AG04450 (cell line): ENCODE measurements at places on chromosomes 6 and 20.
A peak's percentile ranks its signal among the peaks of the same experiment; 100 is the strongest.

DNA sequence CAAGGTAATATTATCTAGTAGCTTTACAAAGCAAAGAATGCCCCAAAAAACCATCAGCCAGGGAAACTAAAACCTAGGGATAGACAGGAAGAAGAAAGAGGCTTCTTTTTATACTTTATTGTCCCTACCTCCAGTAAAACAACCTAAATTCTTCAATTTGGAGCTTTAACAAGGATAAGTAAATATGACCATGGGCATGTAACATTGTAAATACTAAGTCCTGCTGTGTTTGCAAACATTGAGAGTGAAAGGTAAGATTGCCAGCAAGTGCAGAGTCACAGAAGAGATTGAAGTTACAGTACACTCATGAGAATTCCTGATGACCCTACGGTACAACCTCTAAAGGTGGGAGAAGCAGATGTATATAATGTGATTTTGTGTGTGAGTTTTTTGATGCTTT, 117.2 kb downstream of the FOXO3 start:
- no peak for DNase-seq

DNA sequence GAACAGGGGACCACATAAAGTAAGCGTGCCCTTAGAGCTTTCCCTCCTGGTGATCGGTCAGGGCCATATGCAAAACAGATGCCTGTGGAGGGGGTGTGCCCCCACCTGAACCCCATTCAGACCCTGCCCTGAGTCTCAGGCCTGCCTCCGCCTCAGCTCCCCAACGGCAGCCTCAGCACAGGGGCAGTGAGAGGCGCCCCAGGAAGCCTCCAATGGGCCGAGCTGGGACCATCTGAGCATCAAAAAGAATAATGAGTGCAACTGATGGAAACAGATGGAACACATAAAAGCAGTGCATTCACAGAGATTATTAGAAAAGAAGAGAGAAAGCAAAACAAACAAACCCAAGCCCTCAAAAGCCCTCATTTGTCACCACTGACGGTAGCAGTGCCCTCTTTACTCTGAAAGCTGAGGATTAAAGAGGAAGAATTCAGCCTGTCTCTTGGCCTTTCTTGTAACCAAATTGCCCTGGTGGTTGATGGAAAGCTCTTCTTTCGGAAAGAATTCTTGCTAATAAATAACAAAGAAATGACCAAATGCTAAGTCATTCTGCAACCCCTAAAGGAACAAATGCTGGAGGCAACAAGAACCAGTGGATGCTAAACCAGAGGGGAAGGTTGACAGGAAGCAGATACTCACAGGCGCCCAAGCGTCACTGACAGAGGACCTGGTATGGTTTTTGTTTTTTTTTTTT, 6.8 kb downstream of the ADISSP start:
- DNase-seq: no peak

DNA sequence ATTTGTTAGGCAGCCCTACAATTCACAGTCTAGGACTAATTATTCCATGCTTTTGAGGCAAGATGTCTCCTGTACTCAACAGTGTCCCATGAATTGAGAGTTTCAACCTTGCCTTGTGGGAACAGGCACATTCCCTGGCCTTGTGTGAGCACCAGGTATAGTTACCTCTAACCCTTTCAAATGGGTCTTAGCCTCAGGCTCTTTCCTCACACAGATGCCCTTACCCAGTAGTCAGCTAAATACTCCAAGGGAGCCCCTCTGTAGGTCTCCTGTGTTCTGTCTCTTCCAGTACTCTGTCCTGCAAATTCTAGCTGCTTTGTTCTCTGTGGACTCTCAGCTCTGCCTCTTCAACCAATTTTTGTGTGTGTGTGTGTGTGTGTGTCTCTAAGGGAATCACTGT, 135.3 kb downstream of the ZFAND3 start:
- no peak for DNase-seq

GRCh38 chr20:61649860-61650162, 397.8 kb downstream of the CDH4 start:
- no peak for DNase-seq

GRCh38 chr6:131122007-131122406, 13.3 kb upstream of the AKAP7 start:
- DNase-seq: no peak

DNA sequence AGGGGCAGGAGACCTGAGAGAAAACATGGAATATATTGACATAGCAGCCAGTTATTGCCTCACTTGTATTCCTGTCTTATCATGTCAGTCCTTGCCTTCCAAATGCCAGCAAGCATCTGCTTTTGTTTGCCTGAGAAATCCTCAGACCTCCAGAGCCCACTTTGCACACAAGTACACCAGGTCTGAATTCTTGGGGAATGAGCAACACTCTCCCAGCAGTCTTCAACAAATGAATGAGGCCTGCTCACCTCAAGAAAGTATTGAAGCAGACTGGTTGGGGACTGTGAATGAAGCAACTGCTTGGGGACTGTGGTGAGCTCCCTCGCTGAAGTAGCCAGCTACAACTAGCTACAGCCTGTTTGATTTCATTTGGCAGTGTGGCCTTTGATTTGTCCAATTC, 172.8 kb upstream of the SPTLC3 start:
- no peak for DNase-seq

- DNase-seq: no peak
Observed at GRCh38 chr6:318243-318890, 26.1 kb downstream of the DUSP22 start.

DNA sequence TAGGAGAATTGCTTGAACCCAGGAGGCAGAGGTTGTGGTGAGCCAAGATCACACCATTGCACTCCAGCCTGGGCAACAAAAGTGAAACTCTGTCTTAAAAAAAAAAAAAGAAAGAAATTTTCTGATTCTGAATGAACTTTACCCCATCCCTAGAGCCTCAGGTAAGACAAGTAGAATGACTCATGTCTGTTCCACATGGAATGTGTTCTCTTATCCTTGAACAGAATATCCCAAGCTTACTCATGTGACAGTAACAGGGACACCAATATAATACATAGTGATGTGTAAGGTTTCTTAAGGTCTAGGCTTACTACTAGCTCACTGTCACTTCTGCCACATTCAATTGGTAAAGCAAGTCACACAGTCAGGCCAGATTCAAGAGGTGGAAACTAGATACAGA, 219.6 kb upstream of the BTBD3 start:
- DNase-seq: no peak

DNA sequence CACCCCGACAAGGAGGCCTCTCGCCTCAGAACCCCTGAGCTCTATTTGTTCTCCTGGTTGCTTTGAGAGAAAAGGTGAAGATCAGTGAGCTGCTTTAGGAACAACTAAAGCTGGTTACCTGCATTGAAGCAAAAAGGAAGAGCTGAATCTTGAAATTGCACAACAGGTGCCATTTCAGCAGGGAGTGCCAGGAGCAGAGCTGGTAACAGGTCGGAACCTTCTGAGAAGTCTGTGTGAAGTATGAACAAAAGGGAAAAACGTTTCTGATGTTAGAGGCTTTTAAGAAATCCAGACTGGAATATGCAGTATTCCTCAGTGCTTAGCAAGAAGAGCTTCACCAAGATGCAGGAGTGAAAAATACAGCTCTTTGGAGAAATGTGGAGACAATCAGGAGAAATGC, 164.0 kb downstream of the TMEM242 start:
- no peak for DNase-seq

- DNase-seq: no peak
Observed at GRCh38 chr6:1665214-1665613, 55.5 kb downstream of the FOXC1 start.

GRCh38 chr6:166192136-166192535, 24.5 kb upstream of the TBXT start:
- DNase-seq: no peak

DNA sequence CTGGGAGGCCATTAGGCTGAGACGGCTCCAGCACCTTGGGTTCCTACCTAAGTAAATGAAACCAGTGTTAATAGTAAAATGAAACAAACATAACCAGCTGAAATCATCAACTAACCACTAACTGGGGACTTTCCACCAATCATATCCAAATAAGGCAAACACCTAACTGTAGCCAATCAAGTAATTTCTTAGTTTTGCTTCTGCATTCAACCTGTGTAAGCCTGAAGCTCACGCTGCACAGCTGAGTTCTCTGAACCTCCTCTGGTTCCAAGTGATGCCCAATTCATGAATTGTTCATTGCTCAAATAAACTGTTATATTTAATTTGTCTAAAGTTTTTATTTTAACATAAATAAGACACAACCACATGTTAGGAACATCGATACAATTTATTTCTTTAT, 22.5 kb downstream of the KLHL32 start:
- no peak for DNase-seq

DNA sequence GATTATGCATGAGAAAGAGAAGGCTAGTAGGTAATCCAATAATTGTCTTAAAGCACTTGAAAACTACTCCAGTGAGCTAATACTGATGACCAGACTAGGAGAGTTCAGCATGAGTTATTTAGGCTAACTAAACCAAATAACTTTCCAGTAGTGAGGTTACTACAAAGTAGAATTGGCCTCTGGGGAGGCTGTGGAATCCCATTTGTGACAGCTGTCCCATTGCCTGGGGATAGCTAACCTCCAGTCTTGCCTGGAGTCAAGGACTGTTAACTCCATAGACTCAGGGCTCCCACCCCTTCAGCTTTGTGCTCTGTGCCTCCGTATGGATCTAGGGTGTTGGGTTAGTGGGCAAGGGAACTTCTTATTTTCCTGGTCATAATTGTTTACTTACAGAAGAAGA, 51.0 kb downstream of the KCNQ5 start:
- DNase-seq: no peak

DNA sequence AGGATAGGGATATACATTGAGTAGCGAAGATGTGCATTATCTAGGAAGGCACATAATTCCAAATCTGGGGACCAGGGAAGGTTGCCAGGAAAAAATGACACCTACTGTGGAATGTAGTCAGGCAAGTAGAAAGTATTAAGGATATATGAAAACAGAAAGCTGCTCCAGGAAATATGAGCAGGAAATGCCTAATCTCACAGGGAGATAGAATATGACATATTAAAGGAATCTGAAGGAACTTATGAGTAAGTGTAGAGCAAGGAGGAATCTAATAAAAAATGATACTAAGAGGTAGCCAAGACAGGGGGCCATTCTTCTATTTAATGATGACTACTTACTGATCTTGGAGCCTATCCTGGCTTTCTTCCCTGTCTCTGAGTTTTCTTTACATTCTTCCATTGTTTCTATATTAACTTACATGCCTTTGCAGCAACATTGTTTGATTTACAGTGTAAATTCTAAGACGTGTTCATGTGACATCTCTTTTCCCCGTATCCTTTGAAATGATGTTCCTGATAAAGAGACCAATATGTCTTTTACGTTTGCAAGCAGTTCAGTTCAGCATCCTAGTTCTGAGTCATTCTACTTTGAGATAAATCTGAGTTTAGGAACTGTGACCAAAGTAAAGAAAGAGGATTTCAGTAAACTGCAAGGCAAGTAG, 58.6 kb downstream of the TINAG start:
- DNase-seq: no peak

DNA sequence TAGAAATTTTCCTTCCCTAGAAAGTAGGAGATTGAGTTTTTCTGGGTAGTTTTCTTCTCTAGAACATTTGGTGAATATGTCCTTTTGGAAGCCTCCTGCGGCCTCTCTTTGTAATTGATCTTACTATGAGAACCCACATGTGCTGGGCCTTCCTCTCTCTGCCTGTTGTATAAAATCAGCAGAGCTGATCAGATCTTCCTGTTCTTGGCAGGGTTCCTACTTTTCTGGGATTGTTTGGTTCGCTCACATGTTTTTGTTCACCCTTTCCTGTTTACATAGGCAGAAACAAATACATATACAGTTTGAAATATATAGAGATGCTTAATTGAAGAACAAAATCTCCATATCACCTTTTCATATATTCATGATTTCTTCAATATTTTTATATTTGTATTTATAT, 57.8 kb downstream of the IL22RA2 start:
- no peak for DNase-seq

DNA sequence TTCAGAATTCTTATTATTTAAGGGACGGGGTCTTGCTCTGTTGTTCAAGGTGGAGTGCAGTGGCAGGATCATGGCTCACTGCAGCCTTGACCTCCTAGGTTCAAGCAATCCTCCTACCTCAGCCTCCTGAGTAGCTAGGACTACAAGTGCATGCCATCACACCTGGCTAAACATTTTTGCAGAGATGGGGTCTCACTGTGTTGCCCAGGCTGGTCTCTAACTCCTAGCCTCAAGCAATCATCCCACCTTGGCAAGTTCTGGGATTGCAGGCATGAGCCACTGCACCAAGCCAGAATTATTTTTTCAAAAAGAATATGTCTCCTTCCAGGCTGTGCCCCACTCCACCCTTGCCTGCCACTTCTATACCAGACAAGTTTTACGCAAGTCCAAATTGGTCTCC, 190.1 kb upstream of the SUPT3H start:
- DNase-seq: no peak

GRCh38 chr6:151847064-151847463, 39.6 kb downstream of the ESR1 start:
- no peak for DNase-seq

DNA sequence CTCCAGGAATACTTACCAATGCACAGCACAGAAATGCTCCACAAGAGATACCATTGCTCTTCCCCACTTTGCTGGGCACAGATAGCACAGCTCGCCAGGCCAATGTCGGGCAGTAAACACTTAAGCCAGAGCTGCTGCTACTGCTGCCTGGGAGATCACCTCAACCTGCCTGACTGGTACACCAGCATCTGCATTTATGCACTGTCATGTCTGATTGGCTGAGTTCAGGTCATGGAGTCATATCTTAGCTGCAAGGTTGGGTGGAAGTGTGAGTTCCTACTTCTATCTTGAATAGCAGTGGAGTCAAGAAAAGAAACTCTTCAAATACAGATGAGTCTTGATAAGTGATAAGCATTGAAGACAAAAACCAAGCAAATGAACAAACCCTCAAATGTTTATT, 10.9 kb upstream of the ADGRF4 start:
- DNase-seq: no peak

- DNase-seq: no peak
Observed at GRCh38 chr6:130760006-130760405, 67.2 kb upstream of the SMLR1 start.

GRCh38 chr20:49558826-49559225, 9.1 kb downstream of the PTGIS start:
- DNase-seq: no peak

DNA sequence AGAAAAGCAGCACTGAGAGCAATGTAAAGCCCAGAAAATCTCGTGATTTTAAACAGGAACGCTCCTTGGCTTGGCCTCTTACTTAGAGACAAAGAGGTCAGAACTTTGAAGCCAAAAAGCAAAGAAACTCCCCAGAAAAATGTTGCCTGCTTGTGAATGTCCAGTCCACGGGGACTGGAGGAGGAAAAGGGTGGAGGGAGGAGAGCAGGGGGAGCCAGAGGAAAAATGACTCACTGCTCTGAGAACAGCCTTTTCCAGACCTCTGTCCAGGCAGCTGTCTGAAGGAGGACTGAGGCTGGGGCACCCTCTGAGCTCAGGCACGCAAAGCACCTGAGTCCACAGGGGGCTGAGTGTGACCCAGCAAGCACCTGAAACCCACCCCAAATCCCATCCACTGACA, 64.7 kb downstream of the TRAM2 start:
- DNase-seq: peak; percentile 56

- DNase-seq: peak; percentile 58
Observed at GRCh38 chr6:157840776-157841175, 17.7 kb downstream of the SNX9 start.
